ENCODE measurements at places on chromosomes 12 and 14.

DNA sequence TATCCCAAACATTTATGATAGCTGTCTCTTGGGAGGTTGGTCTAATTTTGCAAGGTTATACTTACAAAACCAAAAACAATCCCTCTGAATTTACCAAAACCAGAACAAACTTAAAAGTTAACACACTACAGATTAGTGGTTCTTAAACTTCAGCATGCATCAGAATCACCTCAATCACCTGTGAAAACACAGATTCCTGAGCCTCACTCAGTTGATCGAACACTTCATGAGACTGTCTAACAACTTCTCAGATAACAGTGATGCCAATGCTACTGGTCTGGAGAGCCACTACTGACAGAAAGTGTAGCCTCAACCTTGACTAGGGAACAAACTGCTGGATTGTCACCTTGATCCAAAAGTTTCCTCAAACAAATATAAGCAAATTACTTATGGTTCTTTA, 44.2 kb downstream of the ATP2B1 start:
- DNase-seq = no peak

DNA sequence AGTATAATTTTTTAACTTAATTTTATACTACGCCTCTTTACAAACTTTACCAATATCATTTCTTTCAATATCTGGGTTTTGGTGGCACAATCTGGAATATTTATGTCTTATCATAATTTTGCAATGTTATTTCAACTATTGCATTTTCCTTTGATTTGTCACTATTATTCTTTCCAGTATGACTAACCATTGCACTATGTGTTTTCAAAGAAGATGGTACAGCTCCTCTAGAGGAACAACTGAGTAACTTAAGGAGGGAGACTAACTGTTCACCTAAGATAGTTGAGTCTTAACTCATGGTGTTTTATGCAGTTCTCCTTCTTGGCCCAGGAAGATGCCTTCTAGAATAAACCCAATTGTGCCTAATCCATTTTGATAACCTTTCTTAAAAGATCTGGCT, 60.5 kb upstream of the KIF21A start:
- DNase-seq = no peak

GRCh38 chr12:2094597-2094996, 41.8 kb downstream of the CACNA1C start:
- no peak for DNase-seq

- DNase-seq = no peak
These were observed 232.9 kb downstream of the PCNX1 start for GRCh38 chr14:71140157-71140556.

- DNase-seq = no peak
These were observed 1003.7 kb downstream of the GALC start for GRCh38 chr14:86989285-86989684.
